ENCODE measurements at places on chromosomes 3 and 15.

DNA sequence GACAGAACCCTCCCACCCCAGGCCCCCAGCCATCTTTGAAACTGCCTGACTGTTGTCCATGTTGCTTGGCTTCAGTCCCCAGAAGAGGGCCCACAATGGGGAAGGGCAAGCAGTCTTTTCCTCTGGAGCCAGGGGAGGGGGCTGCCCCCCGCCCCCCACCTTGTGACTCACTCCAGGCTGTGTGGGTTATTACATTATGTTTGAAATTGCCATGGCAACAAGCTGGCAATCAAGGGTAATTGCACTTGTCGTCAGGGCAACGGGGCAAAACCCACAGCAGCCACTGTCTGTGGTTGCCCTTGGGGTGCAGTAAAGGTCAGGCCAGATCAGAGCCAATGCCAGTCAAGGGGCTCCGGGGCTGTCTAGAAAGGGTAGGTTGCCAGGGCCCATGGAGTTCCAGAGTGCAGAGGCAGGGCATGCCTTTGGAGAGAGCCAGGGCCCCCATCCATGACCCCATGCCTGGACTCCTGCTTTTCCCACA is 3.1 kb upstream of the CAMKV start:
- DNase-seq: no peak

GRCh38 chr3:46484388-46484787 is 13.4 kb upstream of the RTP3 start:
- DNase-seq: no peak

GRCh38 chr3:122960652-122961051 is 66.9 kb downstream of the SEMA5B start:
- DNase-seq: no peak

GRCh38 chr3:158105119-158105709 is 1.0 kb downstream of the SHOX2 start:
- DNase-seq: peak; percentile 41

GRCh38 chr15:66128116-66128680 is 125.4 kb downstream of the MEGF11 start:
- DNase-seq: no peak

GRCh38 chr3:12394569-12395271 is 89.6 kb upstream of the TSEN2 start:
- DNase-seq: peak; percentile 39

GRCh38 chr15:57684491-57685151 is 21.9 kb upstream of the POLR2M start:
- DNase-seq: no peak

DNA sequence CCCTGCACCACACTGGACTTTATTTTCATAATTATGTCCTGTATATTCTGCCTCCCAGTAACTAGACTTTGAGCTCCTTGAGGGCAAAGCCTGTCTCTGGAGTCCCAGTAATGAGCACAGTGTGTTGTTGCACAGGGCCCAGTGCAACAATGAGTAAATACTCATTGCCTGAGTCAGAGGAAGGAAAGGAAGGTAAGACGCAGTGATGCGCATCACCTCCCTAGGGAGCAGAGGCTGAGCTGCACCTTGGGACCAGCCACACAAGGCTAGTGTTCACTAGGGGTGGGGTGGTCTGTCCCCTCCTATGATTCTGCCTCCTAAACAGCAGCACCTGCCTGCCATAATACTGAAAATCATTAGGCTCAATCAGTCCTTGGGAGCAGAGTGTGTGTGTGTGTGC is 86.6 kb upstream of the ADAMTSL3 start:
- DNase-seq: no peak

DNA sequence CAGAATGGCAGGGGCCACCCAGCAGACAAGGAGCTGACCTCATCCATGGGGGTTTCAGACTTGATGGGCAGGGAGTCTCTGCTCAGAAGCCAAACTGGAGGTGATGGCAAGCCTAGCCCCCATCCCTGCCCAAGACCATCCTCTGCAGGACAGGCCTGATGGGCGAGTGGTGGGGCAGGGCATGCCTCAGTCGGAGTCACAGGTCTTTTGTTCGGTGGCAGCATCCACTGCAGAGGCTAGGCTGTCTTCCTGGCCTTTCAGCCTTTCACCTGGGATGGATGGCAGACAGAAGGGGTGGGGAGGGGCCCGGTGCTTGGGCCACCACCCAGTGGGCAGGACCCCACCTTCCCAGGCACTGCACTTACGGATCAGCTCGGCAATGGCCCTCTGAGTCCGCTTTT is 44.4 kb downstream of the PTH1R start:
- DNase-seq: no peak

Data from suppressor macrophage (primary cell).